ENCODE measurements at places on chromosomes 5 and 9. TPM values are rescaled to one million over a fixed set of nuclear protein-coding genes. Genes with fewer than 3 reads are reported as not detected.

Gene SDHA
- 86.0 TPM for polyA plus RNA-seq

- H3K27ac ChIP-seq = no peak overlapping the region
- no peak for DNase-seq
Measured at GRCh38 chr5:165405340-165405739, 1899.9 kb downstream of the MAT2B start.

- no peaks in the 10 kb centered on the region for H3K4me1 ChIP-seq
- no peaks in the 10 kb centered on the region for H3K27me3 ChIP-seq
- DNase-seq = no peak
- no peak overlapping the region for H3K4me3 ChIP-seq
- no peak overlapping the region for H3K27ac ChIP-seq
Measured at GRCh38 chr9:107437716-107438115, 51.9 kb downstream of the KLF4 start.

- H3K27me3 ChIP-seq = no peaks in the 10 kb centered on the region
- H3K4me3 ChIP-seq = no peak overlapping the region
- H3K36me3 ChIP-seq = no peaks in the 10 kb centered on the region
- H3K4me1 ChIP-seq = peaks cover 20% of the 10 kb centered on the region
Measured at GRCh38 chr9:7935681-7936080, 136.1 kb upstream of the DMAC1 start.

DNA sequence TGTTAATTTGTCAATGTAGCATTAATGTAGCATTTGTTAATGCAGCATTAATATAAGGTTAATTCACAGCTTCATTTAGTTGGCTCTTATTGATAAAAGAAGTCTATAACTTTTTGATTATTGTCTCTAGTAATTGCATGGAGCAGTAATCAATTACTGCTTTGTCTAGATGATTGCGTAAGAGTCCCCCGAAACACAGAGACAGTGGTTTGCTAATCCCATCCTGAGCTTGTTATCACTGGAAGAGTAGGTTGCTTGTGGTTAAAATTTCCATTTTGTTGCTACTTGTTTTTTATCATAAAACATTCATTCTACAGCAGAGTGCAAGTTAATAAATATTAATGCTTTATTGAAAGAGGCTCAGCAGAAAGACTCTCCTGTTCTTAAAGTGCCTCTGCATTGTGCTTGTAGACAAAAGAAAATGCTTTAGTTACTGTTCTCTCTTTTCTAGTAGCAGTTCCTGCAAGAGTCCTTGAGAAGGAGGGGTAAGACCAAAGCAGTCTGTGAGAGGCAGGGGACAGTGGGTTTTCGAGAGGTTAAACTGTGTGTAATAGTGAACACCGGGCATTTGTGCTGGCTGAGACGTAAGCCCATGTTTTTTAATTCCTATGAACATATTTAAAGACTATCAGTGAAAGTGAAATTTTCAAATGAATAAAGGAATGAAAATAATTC lies 291.7 kb downstream of the TRPM3 start:
- no peak overlapping the region for H3K27ac ChIP-seq
- no peak for DNase-seq

- no peak overlapping the region for H3K4me3 ChIP-seq
- H3K27ac ChIP-seq = no peak overlapping the region
- H3K27me3 ChIP-seq = no peaks in the 10 kb centered on the region
- H3K4me1 ChIP-seq = no peaks in the 10 kb centered on the region
- H3K36me3 ChIP-seq = no peaks in the 10 kb centered on the region
Measured at GRCh38 chr9:77827104-77827784, 179.1 kb upstream of the GNA14 start.

- no peak overlapping the region for H3K4me3 ChIP-seq
- no peak overlapping the region for H3K27ac ChIP-seq
- peaks cover 12% of the 10 kb centered on the region for H3K36me3 ChIP-seq
- DNase-seq = no peak
- H3K27me3 ChIP-seq = no peaks in the 10 kb centered on the region
Measured at GRCh38 chr9:5052838-5053237, 67.8 kb downstream of the JAK2 start.

Gene TRPM6
- polyA plus RNA-seq = 0.16 TPM

DNA sequence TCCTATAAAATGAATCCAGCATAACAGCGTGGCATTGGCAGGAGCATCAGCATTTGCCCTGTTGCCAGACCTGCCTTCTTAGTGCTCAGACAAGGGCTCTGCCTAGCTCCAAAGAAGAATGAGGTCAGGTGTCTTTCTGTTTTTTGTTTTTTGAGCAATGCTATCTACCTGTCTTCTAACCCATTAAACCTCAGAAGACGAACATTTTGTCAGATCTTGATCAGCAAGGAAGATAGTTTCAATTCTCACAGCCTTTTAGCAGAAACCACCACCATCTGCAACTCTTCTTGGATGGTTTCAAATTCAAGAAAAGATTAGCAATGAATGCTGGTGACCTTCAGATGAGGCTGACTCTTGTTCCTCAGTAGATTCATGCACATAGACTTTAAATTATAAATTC lies 103.5 kb upstream of the IQGAP2 start:
- H3K4me3 ChIP-seq = no peak overlapping the region
- H3K27ac ChIP-seq = no peak overlapping the region
- no peaks in the 10 kb centered on the region for H3K36me3 ChIP-seq
- DNase-seq = no peak
- no peaks in the 10 kb centered on the region for H3K4me1 ChIP-seq
- no peaks in the 10 kb centered on the region for H3K27me3 ChIP-seq

DNA sequence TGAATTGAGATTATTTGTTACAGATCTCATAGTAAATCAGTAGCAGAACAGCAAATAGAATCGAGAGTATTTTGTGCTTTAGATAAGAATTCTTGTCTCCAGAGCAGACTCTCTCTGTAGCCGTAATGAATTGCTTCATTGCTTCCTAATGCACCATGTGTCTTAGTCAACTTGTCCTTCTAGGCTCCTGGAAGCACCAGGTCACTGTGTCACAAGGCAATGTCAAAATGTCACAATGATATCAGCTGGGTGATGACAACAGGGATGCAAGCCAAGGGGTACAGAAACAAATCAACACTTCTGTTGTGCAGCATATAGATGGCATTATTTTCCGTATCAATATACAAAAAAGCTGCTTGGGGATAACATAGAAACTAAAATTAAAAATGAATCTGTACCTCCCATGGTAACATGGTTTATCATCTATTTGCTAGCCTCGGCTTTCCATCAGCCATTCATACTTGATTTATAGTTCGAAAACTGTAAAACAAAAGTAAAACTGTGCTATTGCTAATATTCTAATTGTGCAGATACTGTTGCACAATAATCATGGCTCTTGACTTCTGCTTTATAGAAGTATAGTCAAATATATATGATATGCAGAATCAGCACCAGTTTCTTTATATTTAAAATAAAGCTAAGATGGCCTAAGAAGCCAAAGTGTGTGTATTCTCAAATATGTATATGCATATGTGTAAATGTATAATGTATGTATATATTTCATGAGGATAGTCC lies 435.9 kb upstream of the TLE4 start:
- no peak overlapping the region for H3K27ac ChIP-seq
- H3K4me3 ChIP-seq = no peak overlapping the region
- no peaks in the 10 kb centered on the region for H3K4me1 ChIP-seq
- no peaks in the 10 kb centered on the region for H3K36me3 ChIP-seq
- H3K27me3 ChIP-seq = no peaks in the 10 kb centered on the region
- no peak for DNase-seq

DNA sequence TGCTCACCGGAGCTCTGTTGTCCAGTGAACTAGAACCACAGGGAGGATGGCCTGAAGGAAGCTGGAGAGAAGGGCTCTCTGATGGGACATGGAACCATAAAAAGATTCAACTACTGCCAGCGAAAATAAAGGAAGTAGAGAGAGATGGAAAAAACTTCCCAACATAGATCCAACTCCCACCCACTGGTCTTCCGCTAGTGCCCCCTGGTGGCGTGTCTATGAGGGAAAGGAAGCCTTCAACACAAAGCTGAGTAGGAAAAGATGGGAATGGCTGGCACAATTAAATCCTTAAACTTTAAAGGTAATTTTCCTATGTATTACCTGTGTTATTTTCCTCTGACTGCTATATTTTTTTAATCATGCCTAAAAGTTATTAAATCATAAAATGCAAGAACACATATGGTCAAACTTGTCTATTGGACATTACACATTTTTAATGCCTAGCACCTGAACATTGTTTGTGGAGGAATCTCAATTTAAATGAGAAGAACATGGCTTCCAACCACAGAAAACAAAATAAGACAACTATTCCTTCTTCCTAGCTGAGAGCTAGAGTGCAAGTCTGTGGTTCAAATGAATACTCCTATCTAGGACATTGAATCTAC lies 51.5 kb downstream of the CEP120 start:
- H3K27ac ChIP-seq = no peak overlapping the region
- DNase-seq = peak; percentile 77
- no peaks in the 10 kb centered on the region for H3K27me3 ChIP-seq
- no peak overlapping the region for H3K4me3 ChIP-seq

Gene IFNB1
- not detected for polyA plus RNA-seq

DNA sequence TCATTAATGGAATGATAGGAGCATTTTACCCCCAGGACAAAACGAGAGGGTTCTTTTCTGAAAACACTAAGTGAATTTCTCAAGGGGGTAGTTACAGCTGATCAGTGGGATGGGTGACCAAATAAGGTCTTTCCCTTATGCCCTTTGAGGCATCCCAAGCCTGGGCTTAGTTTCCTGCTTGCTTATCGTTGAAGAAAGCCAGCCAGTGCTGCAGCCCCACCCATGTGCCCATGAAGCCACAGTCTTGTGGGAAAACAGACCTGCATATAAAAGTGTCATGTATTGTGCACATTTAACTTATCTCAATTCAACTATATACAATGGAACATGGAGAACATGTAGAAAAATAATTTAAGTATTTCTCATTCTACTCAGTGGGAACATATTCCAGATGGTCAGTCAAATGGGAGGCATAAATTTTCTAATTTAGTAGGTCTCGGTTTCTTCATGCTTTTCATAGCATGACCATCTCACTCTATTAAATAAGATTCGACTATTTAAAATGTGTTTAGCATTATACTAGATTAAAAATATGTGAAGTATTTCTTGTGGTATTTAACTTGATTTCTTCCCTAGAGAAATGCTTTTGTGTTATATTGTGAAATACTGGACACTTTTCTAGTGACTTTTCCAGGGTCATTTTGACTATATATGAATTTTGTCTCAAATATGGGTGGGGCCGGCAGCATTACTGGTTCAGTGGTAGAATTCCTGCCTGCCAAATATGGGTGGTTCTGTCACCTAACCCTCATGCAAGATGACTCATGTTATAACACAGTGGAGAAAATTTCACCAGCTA lies 189.7 kb upstream of the SGCD start:
- no peak for DNase-seq
- no peaks in the 10 kb centered on the region for H3K27me3 ChIP-seq
- no peak overlapping the region for H3K4me3 ChIP-seq
- H3K27ac ChIP-seq = no peak overlapping the region
- H3K36me3 ChIP-seq = no peaks in the 10 kb centered on the region

GRCh38 chr5:60386436-60387050 lies 313.4 kb downstream of the DEPDC1B start:
- no peaks in the 10 kb centered on the region for H3K36me3 ChIP-seq
- no peak overlapping the region for H3K27ac ChIP-seq
- no peaks in the 10 kb centered on the region for H3K4me1 ChIP-seq
- no peaks in the 10 kb centered on the region for H3K27me3 ChIP-seq
- DNase-seq = no peak
- no peak overlapping the region for H3K4me3 ChIP-seq

- H3K4me3 ChIP-seq = no peak overlapping the region
- H3K27me3 ChIP-seq = no peaks in the 10 kb centered on the region
- H3K4me1 ChIP-seq = no peaks in the 10 kb centered on the region
Measured at GRCh38 chr5:83370957-83371356, 100.6 kb upstream of the VCAN start.

DNA sequence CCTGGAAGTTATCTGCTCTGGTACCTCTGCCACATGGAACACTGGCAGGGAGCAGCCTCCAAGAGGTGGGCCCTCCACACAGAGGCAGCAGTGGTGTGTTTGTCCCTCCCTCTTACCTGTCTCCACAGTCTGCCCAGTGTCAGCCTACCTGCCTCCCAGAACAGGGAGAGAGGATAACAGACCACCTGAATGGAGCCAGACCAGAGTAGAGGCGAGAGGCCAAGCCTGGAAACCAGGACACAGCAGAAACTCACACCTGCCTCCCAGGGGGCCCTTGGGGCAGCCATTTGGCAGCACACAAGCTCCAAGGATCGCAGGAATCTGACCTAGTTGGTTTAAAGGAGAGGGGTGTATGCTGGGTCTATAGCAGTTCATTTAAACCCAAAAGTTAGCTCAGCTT lies 100.2 kb upstream of the ZNF366 start:
- DNase-seq = no peak
- H3K27ac ChIP-seq = no peak overlapping the region
- H3K27me3 ChIP-seq = no peaks in the 10 kb centered on the region
- H3K4me1 ChIP-seq = peaks cover 10% of the 10 kb centered on the region

Gene MYMK
- not detected for polyA plus RNA-seq
